ENCODE measurements at places on chromosomes 1 and 21.

GRCh38 chr1:227161470-227161869, 156.8 kb downstream of the CDC42BPA start:
- DNase-seq: no peak

GRCh38 chr21:45880097-45881068, 101.2 kb upstream of the COL6A1 start:
- DNase-seq: peak; percentile 80

DNA sequence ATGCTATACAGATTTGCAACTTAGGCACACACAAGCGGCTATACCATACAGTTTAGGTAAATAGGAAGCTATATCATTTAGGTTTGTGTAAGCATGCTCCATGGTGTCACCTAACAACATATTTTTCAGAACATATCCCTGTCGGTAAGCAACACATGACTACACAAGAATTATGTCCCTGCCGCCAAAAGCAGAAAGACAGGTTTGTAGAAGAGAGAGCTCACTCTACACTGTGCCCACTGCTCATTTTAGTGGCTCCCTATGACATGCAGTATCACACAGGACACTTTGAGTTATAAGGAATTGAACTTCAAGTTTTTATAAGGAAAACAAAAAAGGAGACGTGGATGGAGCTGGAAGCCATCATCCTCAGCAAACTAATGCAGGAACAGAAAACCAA, 132.5 kb upstream of the KAZN start:
- no peak for DNase-seq

DNA sequence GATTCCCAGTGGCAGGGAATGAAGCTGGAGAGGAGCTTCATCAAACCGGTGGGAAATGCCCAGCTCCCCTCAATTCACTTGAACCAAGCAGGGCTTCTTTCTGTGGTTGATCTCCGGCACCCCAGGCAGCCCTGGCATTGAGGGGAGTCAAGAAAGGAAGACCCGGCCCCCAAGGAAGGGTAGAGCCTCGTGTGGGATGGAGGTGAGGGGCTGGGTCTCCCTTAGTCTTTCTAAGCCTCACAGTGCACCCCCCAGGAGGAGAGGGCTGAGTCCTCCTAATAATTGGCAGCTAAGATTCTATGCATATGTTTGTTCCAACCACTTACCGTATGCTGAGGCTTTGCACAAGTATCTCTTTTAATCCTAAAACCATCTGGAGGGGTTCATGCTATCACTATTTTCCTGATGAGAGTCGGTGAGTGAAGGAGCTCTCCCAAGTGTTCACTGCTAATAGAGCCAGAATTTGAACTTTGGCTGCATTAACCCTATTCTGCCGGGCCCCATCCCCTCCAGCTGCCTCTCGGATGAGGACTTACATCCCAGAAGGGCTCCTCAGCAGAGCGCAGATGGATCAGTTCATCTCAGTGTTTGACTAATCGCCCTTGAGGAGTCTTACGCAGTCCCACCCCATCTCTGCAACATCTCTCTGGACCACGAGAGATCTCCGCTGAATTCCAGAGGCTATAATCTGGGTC, 33.1 kb upstream of the TMEM51 start:
- no peak for DNase-seq

- no peak for DNase-seq
Observed at GRCh38 chr21:44424608-44425306, 30.6 kb upstream of the LRRC3 start.

- no peak for DNase-seq
Observed at GRCh38 chr1:13600762-13601453, 17.3 kb downstream of the PDPN start.

DNA sequence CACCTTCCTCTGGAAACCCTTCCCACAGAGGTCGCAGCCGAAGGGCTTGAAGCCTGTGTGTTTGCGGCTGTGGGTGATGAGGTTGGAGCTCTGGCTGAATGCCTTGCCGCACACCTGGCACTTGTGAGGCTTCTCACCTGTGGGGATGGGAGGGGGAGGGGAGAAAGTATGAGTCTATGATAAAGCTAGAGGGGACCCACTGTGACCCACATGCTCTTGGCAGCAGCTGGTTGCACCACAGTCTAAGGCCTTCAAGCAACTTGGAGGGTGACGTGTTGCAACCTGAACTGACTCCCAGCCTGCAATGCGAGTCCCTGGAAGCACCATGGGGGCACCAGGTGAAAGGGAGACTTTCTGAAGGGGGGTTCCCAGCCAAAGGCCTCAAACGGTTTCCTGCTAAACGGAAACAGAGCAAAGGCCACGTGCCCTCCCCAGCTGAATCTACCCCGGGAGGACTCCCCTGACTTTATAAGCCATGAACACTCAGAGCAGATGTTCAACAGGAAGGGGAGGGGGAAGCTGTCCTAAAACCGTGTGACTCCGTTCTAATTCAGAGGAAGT, 10.6 kb downstream of the GFI1 start:
- no peak for DNase-seq

DNA sequence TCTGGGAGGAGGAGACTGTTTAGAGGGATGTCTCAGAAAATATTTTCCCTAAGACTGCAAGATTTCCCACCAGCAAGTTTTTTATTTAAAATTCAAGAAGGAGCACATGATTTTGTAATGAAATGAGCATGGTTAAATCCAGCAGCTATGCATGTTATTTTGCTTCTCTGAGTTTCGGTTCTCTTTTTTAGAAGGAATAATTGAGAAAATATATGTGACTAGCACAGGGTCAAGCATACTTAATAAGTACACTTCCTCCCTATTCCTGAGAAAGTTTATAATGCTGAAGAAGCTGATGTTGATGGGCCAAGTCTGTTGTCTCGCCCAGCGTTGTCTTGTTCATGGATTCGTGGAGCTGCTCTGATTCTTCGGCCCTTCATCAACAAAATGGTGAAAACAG, 51.2 kb downstream of the EXO1 start:
- DNase-seq: no peak

- DNase-seq: no peak
Observed at GRCh38 chr21:42632336-42632751, 21.1 kb upstream of the PDE9A start.

DNA sequence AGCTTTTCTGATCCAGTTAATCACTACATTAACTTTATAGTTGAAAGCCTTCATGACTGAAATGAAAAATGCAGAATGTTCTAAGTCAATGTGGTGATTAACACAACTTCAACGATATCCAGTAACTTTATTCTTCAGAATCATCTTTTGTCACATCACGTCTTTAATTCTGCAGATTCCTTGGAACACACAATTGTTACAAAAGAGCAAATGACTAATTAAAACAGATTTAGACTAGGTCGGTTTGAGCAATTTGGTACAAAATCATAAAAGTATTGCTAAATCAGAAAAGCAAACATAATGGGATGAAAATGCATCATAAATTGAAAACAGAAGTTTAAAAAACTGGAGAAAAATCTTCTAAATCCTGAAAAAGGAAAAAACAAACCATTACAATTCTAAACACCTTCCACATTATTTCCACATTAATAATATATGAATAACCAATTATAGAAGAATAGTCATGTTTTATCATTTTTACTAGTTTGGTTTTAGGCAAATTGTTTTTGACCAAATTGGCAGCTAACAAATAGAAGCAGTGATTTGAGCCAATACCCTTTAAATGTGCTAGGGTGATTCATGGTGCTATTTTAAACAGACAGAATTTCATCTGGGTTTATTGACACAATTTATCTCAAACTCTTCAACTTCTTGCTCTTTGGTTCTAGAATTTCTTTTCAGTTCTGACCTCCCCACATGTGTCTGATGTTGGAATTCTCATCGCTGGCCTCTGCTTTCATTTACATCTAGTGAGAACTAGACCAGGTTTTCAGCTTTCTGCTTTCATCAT, 468.1 kb upstream of the PTBP2 start:
- DNase-seq: no peak

DNA sequence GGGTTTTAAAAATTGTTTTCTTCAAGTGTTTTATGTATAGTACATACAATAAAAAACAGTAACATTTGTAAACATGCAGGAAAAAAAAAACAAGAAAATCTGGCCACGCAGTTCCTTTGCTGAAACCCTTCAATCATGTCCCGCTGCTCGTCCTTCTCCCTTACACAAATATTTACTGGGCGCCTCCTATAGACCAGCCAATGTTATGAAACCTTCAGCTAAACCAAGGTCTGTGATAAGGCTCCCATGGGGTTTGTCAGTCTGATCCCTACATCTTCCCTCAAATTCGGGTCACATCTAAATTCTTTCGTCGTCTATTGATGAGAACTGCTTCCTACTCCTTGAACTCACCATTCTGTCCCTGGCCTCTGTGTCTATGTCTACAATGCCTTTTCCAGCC, 583.9 kb downstream of the SMYD3 start:
- DNase-seq: no peak

GRCh38 chr1:152325111-152325510, at the start of gene FLG:
TSS of gene FLG (minus strand) at chr1:152325239. CDS start at chr1:152315456, 9,783 bp downstream.
- no peak for DNase-seq

- DNase-seq: peak; percentile 27
Observed at GRCh38 chr1:169809370-169810095, 14.8 kb upstream of the METTL18 start.

DNA sequence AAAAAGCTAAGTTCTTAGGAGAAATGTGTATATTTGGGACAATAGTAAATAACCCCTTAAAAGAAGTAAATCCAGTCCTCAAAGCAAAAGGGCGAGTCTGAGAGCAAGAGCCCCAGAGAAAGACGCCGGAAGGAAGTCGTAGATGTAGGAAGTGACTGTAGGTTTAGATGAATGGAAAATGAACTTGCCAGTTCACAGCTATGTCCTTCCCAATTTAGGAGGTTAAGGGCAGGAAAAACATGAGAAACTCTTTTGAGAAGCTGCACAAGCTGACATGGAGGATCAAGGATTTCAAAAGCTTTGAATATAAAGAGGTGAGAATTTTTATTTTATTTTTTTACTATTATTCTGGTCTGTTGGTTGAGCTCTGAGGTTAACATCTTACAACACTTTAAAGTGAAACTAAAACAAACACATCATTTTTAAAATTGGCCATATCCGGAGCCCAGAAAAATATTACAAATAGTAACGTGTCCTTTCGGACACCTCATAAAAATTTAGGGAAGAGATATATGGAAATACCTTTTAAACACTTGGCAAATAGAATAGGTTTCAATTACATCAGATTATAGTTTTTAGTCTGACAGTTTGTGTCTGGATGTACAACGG, 1178.6 kb downstream of the MRPL39 start:
- DNase-seq: no peak

DNA sequence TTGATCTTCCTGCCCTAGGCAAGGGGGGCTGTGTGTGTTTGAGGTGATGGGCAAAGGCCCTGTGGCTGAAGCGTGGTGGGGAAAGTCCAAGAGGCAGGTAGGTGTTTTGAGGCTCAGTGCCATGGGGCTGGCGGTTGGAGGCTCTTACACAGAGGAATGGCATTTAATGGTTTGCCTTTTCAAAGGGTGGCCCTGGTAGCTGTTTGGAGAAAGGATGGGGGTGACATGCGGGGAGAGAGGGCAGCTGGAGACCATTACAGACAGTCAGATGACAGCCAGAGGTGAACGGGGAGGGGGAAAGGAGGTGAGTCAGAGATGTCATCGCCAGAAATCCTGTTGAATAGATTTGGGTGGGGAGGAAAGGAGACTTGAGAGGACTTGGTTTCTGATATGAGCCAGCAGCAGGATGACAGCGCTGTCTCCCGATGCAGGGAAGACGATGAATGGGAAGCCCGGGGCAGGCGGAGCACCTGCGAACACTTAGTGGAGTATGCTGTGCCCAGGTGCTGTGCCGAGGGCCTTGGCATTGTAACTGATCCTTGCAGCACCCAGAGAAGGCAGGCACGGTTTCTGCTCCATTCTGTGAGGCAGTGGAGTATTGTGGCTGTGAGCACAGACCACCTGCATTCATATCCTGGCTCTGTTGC, 56.3 kb downstream of the MAN1C1 start:
- DNase-seq: no peak

DNA sequence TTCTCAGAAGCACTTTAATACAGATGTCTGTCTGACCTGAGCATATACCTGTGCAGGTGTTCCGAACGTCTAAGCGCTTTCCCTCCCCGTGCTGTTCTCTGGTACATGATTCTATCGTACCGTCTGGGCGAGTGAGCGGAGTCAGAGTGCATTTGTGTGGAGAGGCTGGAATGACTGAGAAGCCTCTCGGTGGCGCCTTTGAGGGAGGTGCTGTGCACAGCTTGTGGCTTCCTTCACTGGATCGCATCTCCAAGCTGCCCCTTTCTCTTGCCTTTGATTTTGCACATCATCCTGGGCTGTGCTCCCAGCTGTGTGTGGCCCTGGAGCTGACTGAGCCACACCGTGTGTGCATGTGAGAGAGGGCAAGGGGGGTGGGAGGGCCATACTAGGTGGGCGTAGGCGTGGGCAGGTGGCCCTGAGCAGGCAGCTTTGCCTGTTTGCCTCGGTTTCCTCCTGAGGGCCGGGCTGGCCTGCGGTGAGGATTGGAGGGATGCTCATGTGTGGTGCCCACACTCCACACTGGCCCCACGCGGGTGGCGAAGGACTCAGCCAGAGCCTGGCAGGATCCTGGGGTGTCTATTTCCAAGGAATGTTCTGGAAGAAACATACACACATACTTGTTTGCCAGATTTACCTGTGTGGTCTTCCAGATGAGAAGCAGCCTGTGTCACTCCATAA, 105.3 kb downstream of the ADARB1 start:
- DNase-seq: no peak

DNA sequence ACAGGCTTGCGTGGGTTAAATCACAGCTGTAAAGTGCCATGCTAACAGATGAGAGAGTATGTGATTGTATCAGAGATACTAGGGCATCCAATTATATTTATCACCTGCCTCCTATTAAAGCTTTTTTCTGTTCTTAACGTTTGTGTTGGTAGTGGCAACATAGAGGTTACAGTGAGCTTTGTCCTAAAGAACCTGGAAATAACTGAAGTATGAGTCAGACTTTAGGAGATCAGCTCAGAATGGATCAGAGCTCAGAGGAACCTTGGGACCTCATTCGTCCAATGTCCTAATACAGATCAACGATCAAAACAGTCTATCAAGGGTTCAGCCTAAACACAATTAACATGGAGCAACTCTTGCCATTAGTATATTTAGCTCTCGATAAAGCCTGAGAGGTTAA, 81.0 kb downstream of the RGS7 start:
- no peak for DNase-seq

DNA sequence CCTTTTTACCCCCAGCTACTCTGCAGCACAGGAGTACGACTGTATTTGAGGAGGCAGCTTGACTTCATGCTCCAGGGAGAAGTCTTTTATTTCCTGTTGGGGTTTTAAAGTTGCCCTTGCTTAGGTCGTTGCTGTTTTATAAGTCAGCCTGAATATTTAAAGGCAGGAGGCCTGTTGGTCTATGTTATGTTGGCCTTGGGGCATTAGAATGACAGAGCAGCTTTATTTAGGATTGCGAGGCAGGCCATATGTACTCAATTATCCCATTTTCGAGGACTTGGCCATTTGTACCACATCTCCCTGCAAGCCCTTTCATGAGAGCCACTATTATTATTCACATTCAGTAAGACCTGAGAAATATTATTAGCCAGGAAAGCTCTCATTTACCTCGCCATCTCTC, 47.0 kb downstream of the KIF26B start:
- no peak for DNase-seq
